Esophagus squamous epithelium (tissue), 5 donors: ENCODE measurements at places on chromosomes 5 and 9.

GRCh38 chr9:3963643-3964369 lies 336.1 kb downstream of the GLIS3 start:
- DNase-seq, result no peak

- no peak for DNase-seq
Observed at GRCh38 chr9:109253241-109253636, 67.6 kb downstream of the EPB41L4B start.

DNA sequence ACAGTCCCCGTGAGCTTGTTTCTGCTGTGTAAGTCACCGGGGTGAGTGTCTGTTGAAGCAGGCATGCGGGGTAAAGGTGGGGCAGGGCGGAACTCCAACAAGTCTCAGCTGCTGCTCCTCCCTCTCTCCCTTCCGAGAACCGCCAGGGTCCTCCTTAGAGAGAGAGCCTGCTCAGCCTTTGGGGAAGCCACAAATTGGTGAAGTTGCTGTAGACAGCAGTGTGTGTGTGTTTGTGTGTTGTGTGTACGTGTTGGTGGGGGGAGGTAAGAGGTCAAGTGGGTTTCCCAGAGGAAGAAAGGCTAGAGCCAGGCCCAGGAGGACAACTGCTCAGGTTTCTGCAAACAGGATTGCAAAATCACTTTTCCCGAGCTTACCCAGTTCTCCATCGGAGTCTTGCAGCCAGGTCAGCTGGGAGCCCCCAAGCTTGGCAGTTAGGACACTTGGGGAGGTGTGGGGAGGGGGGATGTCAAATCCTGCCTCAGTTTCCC lies 38.9 kb upstream of the DAB2IP start:
- DNase-seq, result no peak

DNA sequence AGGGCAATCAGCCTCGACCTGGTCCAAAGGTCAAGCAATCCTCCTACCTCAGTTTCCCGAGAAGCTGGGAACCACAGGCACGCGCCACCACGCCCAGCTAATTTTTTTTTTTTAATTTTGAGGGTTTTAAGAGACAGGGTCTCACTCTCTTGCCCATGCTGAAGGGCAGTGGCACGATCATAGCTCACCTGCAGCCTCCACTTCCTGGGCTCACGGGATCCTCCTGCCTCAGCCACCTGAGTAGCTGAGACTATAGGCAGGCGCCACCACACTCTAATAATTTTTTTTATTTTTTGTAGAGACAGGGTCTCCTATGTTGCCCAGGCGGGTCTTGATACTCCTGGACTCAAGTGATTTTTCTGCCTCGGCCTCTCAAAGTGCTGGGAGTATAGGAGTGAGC lies 1.6 kb downstream of the UIMC1 start:
- no peak for DNase-seq

DNA sequence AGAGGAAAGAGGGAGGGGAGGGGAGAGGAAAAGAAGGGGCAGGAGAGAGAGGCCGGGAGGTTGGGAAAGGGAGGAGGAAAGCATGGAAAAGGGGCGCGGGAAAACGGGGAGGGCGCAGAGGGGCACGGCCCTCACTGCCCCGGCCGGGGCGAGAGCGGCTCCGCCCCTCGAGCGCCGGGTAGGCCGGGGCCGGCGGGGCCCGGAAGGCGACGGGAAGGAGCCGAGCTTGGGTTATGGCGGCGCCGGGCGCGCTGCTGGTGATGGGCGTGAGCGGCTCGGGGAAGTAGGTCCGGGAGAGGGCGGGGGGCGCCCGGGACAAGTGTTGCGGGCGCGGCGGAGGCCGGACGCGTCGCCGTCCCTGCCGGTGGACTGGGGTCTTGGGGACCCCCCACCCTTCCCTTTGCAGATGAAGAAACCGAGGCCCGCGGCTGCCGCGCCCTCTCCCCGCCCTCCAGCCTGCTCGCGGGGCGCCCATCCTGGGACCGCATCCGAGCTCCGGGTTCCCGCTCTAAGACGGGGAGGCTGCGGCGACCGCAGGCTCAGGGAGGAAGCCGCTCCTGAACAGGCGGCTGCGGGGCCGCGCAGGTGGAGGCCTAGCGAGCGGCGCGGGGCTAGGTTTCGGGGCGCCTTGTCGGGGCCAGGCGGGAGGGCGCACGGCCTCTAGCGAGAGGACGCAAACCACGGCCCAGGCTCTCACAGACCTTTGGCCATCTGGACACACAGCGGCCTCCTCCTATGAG lies at the start of gene IDNK:
TSS of gene IDNK (plus strand) at position 205 of the 740 bp plus-strand sequence. CDS start at position 234, 29 bp downstream.
- DNase-seq, result no peak

- DNase-seq, result no peak
Observed at GRCh38 chr5:114949756-114950155, 220.0 kb downstream of the TRIM36 start.

DNA sequence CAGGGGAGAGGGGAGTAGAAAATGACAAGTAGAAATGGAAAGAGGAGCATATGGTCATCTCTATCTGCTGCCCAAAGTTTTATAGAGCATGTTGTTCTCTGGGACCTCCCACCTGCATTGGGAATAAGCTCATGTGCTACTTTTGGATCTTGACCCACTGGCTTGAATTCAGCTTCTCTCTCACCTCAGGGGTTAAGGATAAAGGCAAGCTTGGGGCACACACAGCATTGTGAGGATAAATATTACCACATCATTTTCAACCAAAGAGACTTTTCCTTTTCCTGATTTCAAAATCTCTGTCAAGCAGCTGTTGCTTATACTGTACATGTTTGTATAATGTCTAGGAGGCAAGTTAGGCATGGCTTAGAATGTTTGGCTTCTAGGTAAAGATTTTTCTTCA lies 16.6 kb downstream of the ATP10B start:
- no peak for DNase-seq

DNA sequence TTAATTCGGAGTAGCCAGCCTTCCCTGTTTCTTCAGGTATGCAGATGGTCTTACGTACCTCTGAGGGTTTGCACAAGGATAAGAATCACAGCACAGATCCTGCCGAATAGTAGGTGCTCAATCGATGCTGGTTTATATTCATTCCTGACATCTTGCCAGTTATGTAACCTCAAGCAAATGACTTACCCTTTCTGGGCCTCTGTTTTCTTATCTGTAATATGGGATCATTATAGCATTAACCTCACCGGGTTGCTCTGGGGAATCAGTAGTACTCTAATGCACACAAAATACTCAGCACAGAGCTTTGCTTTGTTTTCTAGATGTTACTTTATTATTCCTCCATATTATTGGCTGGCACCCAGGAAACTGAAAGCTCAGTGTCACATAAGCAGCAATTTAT lies 7.7 kb upstream of the NR5A1 start:
- no peak for DNase-seq

GRCh38 chr9:73162987-73163768 lies 11.5 kb downstream of the ANXA1 start:
- no peak for DNase-seq

- DNase-seq, result no peak
Observed at GRCh38 chr5:157978061-157978460, 119.1 kb upstream of the CLINT1 start.

DNA sequence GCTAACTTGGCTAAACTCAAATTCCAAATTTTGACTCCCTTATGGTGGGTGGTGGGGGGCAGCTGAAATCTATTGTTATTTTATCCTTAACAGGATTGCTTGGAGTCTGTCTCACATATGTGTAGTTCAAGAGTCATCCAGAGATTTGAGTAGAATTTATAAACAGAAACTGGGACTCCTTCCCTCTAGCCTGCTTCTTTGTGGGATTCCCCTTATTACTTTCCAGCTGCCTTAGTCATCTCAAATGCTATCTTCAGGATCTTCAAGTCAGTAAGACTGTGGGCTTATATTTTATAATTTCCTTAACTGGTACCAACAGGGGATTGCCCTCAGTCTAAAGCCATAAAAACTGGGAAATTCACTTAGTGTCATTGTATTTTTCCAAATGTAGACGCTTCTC lies 55.5 kb downstream of the NNT start:
- no peak for DNase-seq

- DNase-seq, result peak; percentile 1
Observed at GRCh38 chr5:142364251-142365145, 39.7 kb upstream of the SPRY4 start.

DNA sequence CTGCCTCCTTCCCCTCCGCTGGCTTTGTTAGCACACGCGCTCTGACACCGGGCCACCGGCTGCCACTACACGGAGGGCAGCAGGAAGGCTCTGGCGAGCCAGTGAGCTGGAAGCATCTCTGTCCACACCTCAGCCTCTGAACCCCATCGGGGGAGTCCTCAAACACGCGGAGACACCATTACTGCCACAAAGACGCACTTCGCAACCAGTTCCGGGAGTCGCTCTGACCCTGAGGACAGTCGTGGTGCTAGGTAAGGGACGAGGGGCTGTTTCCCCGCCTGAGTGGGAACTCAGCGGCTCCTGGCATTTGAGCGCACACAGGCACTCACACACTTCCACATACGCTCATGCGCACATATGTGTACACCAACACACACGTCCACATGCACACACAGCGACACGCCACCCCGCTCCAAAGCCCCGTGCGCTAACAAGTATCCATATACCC lies 160.0 kb downstream of the C9orf152 start:
- DNase-seq, result no peak

DNA sequence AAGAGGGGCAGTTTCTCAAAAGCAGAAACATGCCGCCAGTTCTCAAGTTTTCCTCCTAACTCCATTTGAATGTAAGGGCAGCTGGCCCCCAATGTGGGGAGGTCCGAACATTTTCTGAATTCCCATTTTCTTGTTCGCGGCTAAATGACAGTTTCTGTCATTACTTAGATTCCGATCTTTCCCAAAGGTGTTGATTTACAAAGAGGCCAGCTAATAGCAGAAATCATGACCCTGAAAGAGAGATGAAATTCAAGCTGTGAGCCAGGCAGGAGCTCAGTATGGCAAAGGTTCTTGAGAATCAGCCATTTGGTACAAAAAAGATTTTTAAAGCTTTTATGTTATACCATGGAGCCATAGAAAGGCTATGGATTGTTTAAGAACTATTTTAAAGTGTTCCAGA lies 142.8 kb downstream of the NTRK2 start:
- no peak for DNase-seq

DNA sequence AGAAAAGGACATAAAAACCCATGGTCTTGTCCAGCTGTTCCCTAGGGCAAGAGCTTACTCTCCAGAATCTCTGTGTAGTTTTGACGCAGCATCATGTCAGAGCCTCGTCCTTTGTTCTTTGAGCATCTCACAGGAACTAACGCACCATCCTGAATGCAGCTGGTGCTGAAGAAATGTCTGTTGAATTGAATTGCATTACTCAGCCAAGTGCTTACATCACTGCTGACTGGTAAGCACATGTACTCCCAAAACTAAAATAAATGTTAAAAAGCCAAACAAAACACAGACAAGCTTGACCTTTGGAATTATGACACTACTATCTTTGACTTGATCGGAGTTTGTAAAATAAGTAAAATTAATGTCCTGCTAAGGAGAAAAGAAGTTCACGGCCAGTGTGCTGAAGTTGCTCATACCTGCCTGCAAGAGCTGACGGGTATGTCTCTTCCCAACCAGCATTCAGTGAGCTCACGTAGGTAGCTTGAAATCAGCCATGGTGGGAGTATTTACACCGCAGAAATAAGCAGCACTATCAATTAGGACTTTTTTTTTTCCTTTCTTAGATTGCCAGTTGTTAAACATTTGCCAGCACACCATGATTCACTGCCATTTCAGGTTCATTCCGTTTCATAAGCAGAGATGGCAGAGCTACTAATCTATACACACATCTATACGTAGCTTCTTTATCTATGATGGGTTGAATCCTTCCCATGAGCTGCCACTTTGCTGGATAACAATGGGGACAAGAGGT lies 310.6 kb upstream of the MSX2 start:
- DNase-seq, result no peak

GRCh38 chr9:28318515-28318914 lies 745.2 kb upstream of the C9orf72 start:
- DNase-seq, result no peak
